ENCODE measurements at places on chromosomes 1 and 21.

DNA sequence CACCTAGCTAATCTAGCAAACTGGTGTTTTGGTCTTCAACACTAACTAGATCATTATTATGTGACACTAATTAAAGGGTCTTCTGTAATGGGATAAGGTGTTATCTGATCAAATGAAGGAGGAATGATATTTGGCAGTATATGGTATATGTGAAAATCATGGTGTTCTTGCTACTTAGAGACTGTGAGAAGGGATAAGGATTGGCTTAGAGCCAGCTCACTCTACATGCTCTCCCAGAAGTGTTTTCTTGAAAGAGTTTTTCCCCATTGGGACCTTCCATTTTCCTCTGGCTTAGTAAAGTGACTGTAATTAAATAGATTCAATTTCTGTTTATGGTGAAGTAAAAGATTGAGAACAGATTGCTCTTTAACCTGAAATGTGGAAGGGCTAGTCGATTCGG is 71.2 kb upstream of the RGL1 start:
- no peak for DNase-seq

DNA sequence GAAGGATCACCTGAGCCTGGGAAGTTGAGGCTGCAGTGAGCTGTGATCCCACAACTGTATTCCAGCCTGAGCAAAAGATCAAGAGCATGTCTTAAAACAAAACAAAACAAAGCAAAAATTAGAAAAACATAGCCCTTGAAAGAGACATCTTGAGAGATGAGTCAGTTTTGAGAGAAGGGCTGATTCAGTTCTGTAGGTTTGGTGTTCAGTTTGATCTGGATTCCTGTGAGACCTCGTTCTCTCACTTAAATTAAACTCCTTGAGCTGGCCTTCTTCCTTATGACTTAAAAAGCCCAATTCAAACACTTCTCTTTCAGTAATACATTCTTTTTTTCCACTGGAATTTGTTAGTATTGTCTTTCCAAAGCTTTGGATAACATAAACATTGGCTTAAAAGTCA is 164.2 kb downstream of the NRIP1 start:
- no peak for DNase-seq

GRCh38 chr1:221605569-221605968 is 136.3 kb downstream of the DUSP10 start:
- no peak for DNase-seq

DNA sequence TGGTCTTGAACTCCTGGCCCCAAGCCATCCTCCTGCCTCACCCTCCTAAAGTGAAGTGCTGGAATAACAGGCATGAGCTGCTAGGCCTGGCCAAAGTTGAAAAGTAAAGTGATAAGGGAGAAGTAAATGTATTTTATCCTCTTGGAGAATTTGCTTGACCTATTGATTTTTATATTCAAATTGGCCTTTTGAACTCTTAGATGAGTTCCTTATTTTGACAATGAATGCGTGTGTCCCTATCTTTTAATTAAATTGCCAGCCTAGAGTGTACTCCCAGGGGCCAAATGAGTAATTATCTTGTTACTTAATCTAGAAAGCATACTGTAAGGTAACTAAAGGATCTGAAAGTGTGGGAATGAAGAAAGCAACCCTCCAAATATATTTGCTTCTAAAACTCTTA is 11.4 kb downstream of the RNF11 start:
- no peak for DNase-seq

DNA sequence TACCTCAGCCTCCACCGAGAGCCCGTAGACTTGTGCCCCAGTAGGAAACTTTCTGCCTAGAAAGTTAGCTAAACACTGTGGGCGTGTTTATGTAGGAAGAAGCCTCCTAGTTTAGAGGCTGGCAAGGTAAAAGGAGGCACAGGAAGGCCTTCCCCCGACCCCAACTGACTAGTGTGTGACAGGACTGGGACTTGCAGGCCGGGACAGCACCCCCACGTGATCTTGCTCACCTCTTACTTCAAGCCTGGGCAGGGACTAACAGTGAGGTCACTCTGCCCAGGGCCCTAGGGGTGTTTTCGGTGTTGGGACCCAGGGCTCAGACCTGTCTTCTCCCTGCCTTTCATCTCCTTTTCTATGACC is 392 bp upstream of the TAGLN2 start:
- DNase-seq, result no peak

DNA sequence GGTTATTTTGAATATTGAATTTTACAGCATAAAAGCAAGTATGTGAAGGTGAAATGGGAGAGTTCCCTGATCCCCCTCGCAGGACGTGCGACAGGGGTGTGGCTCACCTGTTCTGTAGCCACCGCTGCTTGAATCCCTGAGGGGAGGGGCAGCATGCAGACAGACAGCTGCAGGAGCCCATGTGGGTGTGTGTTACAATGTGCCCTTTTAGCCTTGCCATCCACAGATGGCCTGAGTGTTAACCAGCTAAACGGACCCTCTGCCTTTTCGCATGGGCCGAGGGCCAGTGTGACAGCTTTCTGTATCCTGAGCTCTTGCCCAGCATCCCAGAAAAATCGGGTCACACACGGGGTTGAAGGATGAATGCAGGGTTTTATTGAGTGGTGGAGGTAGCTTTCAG is 43.3 kb downstream of the JAM2 start:
- DNase-seq, result no peak

DNA sequence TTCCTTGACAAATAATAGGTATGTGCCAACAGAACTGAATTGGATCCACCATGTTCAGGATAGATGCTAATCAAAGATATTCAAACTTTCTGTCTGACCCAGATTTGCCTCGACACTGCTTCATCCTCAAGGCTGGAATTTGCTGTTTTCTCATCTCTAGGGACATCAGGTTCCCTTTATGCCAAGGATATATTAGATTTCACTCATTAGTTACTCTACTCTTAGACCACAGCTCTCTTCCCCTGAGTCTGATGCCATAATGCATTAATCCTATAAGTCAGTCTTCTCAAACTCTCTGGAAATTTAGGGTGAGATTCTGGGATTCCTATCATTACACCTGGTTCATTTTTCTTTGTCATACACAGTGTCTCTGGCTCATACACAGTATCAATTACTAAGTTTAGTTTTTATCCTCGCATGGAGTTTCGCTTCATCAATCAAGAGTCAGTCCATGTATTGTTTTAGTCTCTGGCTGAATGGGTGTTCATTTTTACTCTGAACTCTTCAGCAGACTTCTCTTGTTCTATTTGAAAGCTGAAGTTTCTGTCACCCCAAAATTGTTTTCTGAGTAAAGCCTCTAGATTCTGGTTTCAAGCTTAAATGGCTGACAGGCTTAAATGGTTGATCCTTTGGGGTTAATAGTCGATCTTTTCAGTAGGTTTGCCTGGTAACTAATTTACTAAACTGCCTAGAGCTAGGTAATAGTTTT is 9.3 kb upstream of the DCAF6 start:
- DNase-seq, result no peak

DNA sequence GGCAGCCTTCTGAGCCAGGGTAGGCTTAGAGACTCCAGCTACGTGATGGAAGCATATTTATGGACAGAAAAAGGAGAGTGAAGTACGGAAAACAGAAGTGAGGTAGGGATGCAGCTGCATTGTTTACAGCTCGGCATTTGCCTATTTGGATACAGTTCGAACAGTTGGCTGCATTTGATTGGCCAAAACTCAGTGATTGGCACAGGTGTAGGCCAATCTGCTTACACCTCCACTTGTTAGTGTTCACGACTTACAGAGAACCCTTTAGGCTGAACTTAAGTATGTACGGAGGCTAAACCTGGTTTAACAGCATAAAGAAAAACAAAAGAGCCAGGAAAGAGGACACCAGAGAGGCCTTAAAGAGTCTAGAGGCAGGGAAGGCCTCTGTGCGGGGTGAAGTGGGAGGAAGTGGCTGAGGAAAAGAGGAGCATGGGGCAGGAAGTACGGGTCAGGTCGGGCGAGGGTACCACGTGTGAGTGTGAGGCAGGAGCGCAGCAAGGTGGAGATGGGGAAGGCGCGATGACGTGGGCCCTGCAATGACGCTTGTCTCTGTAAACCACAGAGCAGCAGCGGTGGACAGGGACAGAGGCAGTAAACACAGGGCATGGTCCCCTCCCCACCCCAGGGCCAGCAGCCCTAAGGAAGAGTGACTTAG is 32.0 kb downstream of the RSPH1 start:
- DNase-seq, result peak; percentile 74

GRCh38 chr1:209769171-209769904 is 13.5 kb downstream of the TRAF3IP3 start:
- peak; percentile 48 for DNase-seq

DNA sequence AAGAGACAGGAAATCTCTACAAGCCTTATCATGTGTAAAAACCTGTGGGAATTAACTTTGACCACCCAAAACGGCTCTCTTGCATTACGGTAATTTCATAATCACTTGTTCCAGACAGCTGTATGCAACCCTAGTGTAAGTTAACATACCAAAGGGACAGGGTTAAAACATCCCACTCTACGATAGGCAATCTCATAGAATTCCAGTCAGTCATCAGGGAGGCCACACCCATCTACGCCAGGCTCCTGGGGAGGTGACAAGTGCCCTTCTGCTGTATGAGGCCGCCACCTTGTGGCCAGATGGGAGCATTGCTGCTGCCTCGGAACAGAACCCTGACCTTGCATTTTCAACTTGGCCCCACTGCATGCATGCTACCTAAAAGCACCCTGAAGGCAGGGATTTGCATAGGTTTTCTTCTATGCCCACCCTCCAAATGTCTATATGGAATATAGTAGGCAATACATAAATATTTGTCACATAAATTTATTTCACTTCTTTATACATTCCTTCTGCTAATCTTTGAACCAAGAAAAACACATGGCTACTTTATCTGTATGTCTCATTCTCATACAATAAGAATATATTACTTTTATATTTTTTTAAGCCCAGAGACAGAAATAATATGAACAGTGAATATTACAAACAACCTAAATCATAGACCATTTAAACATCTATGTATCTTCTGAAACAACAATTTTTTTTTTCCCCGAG is 12.6 kb downstream of the HSF2BP start:
- peak; percentile 95 for DNase-seq

DNA sequence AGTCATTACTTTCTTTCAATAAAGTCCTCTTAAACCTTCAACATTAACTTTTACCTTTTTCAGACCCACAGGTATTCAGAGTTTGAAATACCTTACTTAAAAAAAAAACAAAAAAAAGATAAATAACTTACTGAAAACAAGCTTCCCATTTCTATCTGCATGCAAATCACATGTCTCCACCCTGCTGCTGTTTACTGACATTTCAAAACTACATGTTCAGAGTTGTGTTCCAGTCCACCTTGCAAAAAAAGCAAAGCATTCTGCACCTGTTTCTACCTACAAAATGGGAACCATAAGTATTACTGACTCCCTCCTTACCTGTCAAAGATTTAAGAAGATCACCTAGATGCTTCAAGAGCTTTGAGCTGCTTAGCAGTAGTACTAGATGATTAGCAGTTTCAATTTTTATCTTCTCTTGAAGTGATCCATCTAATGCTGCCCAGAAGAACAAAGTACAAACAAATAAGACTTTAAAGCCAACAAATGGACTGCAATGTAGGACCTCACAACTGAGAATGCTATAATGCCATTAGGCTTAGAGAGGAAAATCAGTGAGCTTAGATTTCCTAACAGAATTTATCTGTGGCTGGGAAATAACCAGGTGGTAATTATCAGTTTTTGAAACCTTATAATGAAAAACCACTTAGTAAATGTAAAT is 61.2 kb downstream of the ANKRD13C start:
- no peak for DNase-seq

GRCh38 chr21:29152916-29153315 is 22.5 kb downstream of the MAP3K7CL start:
- no peak for DNase-seq

- DNase-seq, result peak; percentile 84
These were observed 283.4 kb downstream of the ASTN1 start for GRCh38 chr1:176880955-176881595.

DNA sequence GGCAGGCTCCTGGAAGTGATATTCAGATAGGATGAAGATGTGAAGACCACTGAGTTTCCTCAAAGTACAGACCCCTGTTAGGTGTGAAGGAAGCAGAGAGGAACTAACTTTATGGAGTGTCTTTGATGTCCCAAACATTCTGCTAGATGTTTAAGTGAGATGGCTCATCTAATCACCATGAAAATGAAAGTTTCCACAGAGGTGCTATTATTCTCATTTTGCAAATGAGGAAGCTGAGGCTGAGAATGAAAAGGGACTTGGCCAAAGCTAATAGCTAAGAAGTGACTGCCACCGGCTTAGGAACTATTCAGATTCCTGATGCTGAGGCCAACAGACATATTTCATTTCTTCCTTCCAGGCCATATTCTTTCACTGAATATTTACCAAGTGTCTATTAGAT is 45.9 kb upstream of the WLS start:
- no peak for DNase-seq

GRCh38 chr1:16398371-16398953 is 31.4 kb downstream of the SZRD1 start:
- no peak for DNase-seq

DNA sequence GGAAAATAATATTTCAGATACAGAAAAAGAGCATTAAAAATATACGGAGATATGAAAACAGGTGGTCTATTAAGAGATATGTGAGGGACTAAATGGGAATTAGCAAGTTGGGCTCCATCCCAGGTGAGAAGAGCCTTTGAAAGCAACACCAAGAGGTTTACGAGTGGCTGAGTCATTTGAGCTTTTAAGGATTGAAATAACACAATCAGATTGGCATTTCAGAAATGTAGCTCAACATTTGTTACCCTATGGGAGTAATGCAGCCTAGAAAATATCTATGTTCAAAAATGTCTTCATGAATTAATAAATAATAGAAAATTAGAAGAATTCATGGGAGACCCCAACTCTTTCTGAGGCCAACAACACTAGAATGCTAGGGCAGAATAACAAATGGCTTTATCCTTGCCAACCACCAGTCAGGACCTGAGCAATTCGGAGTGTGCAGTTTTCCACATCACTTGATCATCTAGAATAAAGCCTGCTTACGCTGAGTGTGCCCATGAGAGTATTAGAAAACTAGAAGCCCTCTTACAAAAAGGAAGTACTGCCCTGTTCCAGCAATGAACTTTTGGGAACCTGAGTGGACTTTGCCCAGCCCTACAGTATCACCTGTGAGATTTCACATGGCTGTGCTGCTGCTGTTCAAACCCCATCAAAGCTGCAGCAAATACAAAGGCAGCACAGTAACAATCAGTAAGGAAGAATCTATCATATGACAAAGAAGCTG is 538.0 kb upstream of the CAMK1G start:
- no peak for DNase-seq

DNA sequence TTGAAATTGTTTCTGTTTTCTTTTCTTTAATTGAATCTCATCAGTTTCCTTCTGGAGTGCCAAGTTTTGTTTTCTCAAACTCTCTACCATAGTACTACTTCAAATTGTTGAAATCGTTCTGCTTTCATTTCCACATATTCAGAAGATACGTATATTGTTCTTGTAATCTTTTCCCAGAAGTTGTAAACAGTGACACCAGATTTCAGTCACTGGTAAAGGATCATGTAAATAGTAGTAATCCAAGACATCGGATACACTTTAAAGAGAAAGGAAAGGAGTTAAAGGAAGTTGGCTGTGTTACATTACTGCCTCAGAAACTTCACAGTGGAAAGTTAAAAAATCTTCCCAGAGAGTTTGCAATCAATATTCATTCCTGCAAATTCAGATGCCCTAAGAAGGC is 67.5 kb downstream of the RGL1 start:
- no peak for DNase-seq

- no peak for DNase-seq
These were observed 353.8 kb upstream of the PTBP2 start for GRCh38 chr1:96367791-96368190.
